OCI-LY7 (cell line): ENCODE measurements at places on chromosomes 1 and 21.

DNA sequence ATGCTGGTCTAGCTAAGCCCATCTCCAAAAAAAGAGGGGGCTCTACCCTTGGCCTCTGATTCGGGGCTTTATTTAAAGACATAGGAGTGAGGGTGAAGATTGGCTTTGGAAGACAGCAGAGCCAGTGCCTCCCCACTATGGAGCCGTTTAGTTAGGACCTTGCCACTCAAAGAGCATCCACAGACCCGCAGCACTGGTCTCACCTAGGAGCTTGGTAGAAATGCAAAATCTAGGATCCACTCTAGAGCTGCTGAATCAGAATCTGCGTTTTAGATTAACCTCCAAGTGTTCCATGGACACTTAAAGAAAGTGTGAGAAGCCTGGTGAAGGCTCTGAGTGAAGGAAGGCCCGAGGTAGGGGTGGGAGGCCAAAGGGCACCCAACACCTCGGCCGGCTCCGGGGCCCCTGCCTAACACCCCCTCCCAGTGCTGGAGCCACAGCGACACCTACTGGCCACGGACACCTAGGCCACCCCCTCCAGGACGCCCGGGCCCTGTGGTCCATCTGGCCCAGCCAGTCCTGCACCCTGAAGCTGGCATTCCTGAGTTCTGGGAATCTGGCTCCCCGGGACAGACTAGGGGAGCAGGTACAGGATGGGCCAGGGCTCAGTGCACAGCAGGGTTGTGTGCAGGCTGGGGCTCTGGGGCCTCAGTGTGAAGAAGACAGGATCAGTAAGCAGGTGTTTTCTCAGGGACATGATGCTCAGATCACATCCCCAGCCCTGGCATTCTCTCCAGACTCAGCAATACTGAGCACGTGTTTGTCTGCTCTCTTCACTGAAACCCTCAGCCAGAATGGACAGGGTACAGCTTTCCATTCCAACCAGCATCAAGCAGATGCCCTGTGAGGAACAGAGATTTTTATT lies 79.2 kb downstream of the TMEM53 start:
- DNase-seq: peak; percentile 67

DNA sequence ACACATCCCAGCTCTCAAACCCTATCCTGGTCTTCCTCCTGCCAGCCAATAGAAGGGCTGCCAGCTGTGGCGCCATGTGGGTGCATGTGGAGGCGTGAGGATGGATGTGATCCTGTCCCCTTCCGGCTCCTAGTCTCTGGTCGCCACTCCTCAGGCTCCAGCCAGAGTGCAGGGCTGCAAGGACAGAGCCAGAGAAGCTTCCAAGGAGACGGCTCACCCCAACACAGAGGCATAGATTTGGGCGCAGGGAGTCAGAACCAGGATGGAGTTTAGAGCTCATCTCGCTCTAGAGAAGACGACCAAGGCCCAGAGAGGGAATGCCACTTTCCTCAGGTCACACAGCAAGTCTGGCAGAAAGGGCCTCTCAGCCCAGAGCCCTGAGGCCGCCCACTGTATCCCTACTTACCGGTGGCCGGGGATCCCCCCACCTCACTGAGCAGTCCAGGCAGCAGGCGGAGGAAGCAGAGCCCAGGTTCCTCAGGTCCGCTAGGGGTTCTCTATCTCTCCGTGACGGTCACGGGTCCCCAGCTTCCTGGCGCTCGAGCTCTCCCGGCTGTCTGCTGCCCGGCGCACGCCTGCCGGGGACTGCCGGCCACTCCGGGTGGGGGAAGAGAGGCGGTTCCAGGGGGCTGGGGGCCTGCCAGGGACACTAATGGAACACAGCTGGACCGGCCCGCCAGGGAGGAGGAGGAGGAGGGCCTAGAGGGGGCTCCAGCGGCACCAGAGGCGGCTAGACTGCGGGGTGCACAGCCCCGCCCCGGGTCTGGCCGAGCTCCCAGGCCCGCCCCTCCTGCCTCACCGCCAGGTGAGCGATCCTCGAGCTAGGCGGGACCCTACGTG lies at the start of gene COL16A1:
Gene COL16A1 (minus strand): TSS at position 587 of the 840 bp plus-strand sequence. CDS start 1,824 bp downstream, outside the sequence.
- no peak for DNase-seq

DNA sequence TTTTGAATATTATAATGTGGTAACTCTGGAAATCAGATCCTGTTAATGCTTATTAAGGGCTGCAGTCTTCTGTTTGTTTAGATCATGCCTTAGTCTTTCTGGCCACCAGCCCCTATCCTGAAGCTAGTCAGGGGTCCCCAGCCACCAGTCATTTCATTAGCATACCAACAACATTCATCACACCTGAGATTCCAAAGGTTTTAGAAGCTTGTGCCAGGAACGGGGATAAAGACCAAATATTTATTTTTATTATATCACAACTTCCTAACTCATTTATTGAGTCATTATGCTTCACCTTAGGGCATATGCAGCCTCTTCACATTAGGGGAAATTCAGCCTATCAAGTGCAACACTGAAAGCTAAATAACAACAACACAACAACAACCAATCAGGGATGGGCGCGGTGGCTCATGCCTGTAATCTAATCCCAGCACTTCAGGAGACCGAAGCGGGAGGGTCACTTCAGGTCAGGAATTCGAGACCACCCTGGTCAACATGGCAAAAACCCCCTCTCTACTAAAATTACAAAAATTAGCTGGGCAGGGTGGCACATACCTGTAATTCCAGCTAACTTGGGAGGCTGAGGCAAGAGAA lies 2.9 kb upstream of the PSEN2 start:
- no peak for DNase-seq

DNA sequence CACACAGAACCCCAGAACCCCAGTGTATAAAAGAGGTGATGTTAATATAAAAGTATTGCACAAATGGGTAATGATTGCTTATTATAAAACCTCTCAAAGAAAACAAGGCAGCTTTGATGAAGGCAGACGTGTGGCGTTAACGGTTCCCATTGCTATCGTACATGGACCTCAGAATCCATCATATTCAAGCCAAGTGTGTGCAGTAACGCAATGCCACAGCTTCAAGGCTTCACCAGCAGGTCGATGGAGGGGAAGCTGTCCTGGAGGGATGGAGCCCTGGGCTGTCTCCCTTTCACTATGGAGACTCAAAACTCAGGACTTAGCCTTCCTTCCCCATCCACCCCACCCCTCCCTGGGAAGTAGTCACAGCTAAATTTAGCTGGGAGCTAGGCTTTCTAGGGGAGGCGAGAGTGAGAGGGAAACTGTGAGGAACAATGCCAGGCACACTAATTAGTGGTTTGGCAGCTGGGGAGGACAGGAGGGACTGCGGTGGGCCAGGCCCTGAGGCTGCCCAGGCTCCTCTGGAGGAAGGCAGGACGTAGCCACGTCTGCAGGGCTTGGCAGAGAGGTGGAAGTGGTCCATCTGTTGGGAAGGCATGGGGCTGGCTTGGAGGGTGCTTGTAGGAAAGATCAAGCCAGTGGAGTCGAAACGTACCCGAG lies 121.2 kb downstream of the HMGB4 start:
- no peak for DNase-seq

- no peak for DNase-seq
Measured at GRCh38 chr1:236021424-236022135, 43.3 kb downstream of the NID1 start.

DNA sequence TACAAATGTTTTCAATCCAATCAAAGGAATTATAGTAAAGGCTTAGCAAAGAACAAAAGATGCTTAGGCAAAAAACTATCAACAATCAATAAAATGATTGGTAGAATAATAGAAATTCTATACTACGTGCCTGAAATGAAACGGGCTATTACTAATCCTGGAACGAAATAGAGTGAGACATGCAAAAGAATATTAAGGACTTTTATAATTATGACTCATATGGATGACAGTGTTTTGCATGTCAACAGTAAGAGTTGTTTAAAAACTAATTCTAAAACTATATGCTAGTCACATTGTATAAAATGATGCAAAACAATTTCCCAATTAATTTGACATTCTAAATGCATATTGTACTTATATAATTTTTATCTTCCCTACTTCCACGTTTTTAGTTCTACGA lies 35.6 kb downstream of the LRRIQ3 start:
- DNase-seq: no peak

GRCh38 chr1:88877382-88877825 lies 14.0 kb downstream of the GTF2B start:
- DNase-seq: peak; percentile 58

DNA sequence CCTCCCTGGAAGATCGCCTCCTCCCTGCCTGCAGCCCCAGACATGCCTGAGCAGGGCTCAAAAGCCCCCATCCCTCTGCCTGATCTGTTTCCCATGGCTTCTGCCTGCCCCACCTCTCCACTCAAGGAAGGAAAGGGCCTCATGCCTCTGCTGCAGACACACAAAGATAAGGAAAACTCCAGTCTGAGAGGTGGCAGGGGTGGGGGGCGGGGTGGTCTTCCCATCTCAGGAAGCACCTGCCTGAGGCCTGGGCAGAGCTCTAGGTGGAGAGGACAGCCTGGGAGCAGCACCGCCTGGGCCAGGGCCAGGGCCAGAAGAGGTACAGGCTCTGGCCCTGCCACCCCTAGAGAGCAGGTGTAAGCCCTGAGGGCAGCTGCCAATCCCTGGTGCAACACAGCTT lies 4.1 kb upstream of the GJB3 start:
- DNase-seq: no peak

- no peak for DNase-seq
Measured at GRCh38 chr21:32411350-32412161, 950 bp upstream of the EVA1C start.

DNA sequence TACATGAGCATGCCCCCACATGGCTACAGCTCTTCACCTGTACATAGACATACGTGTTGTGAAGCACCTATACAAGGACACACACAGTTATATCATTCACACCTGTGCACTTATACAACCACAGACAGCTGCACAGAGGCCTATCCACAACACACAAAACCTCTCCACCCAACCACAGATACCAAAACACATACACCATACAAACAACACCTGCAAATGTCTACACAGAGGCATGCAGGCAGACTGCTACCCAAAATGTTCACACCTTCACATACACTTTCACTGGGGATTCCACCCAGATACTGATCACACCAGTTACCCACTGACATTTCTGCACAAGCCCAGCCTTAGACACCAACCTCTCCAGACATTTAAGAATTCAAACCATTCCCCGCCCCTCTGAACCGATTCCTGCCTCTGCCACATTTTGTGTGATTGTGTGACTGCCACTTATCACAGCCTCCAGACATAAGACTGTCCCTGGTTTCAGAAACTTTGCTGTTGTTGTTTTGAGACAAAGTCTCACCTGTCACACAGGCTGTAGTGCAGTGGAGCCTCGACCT lies 2.0 kb downstream of the C1orf232 start:
- no peak for DNase-seq

DNA sequence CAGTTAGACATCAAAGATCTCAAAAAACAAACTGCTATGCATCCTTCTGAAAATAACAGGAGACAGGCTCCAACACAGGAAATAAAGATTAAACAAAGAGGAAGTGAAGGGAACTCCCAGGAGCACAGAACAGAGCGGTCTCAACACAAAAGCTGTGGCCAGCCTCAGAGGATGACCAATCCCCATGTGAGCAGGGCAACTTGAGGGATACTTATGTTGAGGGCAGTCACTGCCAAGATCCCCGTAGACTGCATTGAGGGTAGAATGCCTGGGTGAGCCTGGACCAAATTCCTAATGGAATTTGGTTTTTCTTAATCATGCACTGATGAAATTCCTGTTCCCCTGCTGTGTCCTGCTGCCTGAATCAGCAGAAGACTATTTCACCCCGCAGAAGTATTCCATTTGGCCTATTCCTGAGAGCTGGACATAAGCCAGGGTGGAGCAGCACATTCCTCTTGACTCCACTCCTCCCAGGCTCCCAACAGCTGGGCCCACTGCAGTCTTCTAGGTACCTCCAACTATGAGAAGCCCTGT lies 49.0 kb downstream of the JAK1 start:
- DNase-seq: peak; percentile 37
